ENCODE measurements at places on chromosomes 12 and 14.
A peak's percentile ranks its signal among the peaks of the same experiment; 100 is the strongest.

- DNase-seq = no peak
Measured at GRCh38 chr14:88630565-88630964, 67.7 kb downstream of the ZC3H14 start.

DNA sequence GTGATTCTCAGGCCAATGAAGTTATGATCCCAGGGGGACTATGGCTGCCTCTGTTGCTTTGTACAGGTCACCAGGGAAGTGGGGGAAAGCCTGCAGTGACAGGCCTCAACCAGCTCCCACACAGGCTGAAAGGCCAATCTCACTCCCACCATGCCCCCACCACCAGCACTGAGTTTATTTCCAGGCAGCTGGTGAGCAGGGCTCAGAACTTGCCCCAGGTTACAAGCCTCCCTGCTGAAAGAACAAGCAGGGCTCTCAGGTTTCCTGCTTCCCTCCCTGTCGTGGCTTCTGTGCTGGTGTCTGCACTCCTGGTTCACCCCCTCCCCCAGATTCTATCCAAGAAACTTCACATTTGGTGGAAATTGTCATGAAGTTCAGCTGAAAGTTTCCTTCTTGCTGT lies 260.3 kb downstream of the CCDC59 start:
- DNase-seq = no peak

GRCh38 chr12:130714091-130714590 lies 2.0 kb downstream of the RIMBP2 start:
- DNase-seq = no peak

- no peak for DNase-seq
Measured at GRCh38 chr12:76636121-76636692, 76.6 kb upstream of the OSBPL8 start.

- DNase-seq = no peak
Measured at GRCh38 chr12:96454396-96454795, 35.0 kb upstream of the CFAP54 start.

GRCh38 chr14:53968726-53969125 lies 12.1 kb upstream of the BMP4 start:
- no peak for DNase-seq

- DNase-seq = no peak
Measured at GRCh38 chr12:13472690-13473089, 276.2 kb downstream of the EMP1 start.

- no peak for DNase-seq
Measured at GRCh38 chr12:21583587-21583986, 21.1 kb downstream of the GYS2 start.

GRCh38 chr12:12899530-12900380 lies 8.4 kb downstream of the GPRC5A start:
- peak; percentile 26 for DNase-seq

- no peak for DNase-seq
Measured at GRCh38 chr14:88468406-88468805, 82.9 kb downstream of the SPATA7 start.

DNA sequence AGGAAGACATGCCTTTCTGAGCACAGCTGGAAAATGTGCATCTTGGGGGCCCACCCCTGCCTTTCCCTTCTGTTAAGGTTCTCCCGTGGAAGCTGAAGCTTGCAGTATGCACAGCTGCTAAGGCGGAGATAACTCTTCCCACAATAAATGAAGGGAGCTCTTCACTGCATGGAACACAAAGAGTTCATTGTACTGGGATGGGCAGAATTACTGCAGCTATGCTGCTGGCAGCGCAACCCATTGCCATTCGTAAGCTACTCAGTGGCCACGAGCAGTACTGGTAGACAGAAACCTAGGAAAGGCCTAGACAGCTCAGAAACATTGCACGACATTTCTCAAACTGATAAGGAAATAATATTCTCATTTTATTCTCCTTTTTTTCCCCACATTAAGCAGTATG lies 310.2 kb downstream of the MDGA2 start:
- DNase-seq = no peak

DNA sequence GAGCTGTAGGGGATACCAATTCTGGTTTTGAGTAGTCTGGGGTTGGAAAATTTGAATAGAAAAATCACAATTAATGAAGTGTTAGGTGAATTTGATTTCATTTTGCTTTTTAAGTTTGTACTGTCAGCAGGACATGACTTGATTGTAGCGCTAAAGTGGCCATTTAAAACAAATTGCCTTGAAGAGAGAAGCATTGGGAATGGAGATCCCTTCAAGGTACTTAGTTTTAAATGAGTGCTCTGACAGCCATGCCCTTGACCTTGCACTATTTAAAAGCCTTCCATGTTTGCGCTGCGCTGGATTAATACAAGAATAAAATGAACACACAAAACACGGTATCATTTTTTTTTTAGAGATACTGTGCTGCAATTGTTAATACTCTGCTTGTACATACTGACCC lies 345.9 kb downstream of the NAV3 start:
- DNase-seq = no peak

- DNase-seq = peak; percentile 60
Measured at GRCh38 chr12:48183091-48183875, at the start of gene CCDC184. TSS of gene CCDC184 (plus strand) at chr12:48183644. CDS start at chr12:48184123, 479 bp downstream.

DNA sequence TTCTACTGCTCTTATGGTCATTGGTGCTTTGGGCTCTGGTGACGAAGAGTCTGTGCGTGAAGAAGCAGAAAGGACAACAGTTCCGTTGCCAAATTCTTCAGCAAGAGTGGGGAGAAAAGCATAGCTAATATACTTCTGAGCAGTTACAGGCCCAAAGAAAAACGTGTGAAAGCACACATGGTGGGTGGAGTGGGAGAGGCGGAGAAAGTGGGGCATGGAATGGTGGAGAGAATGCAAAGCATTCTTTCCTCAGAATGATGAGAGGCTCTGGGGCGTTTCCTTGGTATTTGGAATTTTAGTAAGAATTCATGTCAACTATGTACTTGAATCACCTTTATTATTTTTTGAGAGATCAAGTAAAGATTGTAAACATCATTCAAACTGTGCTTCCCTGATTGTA lies 396.1 kb downstream of the NAV3 start:
- no peak for DNase-seq

GRCh38 chr14:90785471-90785870 lies 30.8 kb downstream of the TTC7B start:
- DNase-seq = no peak

- peak; percentile 7 for DNase-seq
Measured at GRCh38 chr12:11228296-11228879, 41.1 kb downstream of the PRB3 start.

- DNase-seq = no peak
Measured at GRCh38 chr14:95039993-95040348, 117.4 kb downstream of the DICER1 start.

- DNase-seq = peak; percentile 14
Measured at GRCh38 chr12:50188875-50189575, 21.9 kb upstream of the CERS5 start.

DNA sequence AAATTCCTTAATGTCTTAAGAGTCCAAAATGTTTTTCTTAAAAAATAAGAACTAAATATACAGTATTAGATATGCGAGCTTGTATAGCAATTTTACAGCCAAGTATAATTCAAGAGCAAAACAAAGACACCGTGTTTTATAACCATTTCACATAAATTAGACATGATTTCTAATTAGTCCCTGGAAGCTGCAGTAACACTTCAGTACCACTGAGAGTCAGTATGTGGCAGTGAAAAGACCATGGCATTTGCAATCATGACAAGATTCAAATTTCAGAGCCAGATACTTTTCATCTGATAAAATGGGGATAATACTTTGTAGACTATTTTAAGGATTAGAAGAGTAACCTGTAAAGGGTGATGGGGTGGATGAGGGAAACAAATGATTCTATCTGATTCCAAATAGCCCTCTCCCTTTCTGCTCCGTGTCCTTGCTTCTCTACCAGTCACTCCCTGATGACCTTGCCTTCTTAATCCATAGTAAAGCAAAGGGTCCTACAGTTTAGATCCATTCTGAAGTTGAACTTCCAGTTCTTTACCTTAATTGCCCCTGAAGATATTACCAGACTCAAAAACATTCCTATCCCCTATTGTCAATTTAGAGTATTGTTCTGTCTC lies 145.4 kb upstream of the ABCD2 start:
- no peak for DNase-seq

GRCh38 chr12:117525766-117526165 lies 164.3 kb upstream of the NOS1 start:
- no peak for DNase-seq

- DNase-seq = no peak
Measured at GRCh38 chr12:104627990-104628830, 171.5 kb downstream of the CHST11 start.

DNA sequence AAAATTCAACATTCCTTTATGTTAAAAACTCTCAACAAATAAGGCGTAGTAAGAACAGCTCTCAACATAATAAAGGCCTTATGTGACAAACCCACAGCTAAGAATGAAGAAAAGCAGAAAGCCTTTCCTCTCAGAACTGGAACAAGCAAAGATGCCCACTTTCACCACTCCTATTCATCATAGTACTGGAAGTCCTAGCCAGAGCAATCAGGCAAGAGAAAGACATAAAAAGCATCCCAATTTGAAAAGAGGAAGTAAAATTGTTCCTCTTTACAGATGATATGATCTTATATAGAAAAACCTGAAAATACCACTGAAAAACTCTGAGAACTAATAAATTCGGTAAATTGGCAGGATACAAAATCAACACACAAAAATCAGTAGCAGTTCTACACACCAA lies 52.1 kb downstream of the STON2 start:
- DNase-seq = no peak

Data from stimulated activated CD4-positive, alpha-beta T cell treated with anti-CD3 and anti-CD28 coated beads, Interleukin-12 subunit alpha, Interleukin-12 subunit beta, amount 100 ng/mL, for 4 hours (primary cell).